ENCODE measurements at places on chromosomes 12 and 14.

DNA sequence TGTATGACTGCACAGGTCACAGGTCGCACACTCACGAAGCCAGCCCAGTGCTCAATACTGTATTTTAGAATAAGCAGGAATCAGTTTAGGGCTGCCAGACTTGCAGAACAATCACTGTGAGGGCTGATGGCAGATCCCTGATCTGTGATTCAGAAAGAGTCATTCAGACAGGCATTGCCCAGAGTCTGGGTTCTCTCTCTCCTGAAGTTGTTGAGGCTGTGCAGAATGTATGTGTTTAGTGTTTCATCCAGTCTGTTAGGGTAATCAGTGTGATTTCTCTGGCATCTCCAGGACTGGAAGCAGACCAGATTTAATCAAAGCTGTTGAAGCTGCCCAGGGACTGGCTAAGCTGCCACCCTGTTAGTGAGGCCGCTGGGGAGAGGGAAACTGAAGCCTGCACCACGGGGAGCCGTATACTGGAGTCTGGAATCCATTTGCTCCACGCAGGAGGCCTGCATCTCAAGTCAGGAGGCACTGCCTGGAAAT, 69.3 kb downstream of the ETV6 start:
- peak; percentile 67 for DNase-seq

DNA sequence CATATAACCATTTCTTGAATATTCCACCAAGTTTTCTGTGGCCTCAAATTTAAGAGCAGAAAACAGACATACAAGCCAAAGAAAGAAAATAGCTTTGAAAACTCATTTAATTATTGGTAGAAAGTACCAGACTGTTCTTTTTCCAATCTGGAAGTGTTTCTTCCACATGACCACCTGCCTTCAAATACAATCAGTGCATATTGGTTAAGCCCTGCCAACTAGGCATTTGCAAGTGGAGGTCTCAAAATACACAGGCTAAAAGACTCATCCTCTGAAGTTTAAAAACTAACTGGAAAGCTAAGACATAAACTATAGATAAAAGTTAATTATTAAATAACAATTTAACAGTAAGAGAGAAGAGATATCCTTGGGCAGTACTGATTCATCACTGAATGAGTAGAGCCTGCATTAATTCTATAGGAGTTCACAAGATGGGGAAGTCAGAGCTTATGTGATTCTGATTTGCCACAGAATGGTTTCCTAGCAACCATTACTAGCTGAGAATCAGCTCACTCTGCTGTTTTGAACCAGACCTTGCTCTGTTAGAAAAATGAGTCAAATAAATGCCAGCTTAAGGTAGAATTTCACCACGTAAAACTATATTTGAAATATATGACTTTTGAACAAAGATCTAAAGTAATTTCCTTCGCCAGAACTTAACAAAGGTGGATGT, 433.8 kb downstream of the FUT8 start:
- DNase-seq, result no peak

DNA sequence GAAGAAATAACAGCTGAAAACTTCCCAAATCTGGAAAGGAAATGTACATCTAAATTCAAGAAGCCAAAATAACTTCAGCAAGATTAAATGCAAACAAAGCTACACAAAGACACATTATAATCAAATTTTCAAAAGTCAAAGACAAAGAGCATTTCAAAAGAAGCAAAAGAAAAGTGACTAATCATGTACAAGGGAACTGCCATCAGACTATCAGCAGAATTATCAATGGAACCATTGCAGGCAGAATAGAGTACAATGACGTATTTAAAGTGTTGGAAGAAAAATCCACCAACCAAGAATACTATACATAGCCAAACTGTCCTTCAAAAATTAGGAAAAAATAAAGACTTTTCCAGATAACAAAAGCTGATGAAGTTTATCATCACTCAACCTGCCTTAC, 147.5 kb downstream of the NELL2 start:
- no peak for DNase-seq

DNA sequence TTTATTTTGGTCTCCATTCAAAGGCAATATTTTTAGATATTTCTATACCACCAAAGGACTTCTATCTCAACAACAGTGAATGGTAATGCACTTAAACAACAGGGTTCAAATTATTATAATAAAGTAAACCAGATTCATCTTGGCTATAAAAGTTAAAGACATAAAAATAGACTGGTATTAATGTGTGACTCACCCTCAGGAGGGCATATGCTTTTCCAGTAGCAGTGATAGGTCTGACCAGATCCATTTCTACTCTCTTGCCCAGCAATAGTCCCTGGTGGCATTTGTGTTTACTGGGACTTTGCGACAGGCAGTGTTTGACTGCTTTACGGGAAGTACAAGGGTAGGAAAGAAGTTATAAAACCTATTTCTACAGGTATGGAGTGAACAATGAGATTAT, 353.2 kb upstream of the ATP2B1 start:
- no peak for DNase-seq

DNA sequence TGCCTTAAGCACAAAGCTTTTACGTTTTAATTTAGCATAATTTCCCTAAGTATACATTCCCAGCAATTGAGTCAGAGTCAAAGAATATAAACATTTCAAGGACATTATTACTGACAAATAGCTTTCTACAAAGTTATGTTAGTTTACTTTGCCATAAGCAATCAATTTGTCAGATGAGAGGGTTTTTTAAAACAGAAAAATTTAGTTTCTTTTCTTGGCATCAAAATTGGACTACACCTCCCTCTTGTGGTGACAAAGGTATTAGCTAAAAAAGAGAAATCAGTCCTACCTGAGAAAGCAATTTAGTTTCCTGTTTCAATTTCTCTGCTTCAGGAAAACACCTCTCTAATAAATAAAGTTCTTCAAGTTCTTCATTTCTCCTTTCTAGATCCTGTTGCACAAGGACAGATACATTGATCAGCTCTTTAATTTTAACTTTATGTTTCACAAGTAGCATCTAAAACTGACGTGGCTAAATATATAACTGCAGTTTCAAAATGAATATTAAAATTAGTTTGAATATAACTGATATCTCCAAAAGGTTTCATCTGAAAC, 39.9 kb downstream of the DNAI7 start:
- DNase-seq, result peak; percentile 49

DNA sequence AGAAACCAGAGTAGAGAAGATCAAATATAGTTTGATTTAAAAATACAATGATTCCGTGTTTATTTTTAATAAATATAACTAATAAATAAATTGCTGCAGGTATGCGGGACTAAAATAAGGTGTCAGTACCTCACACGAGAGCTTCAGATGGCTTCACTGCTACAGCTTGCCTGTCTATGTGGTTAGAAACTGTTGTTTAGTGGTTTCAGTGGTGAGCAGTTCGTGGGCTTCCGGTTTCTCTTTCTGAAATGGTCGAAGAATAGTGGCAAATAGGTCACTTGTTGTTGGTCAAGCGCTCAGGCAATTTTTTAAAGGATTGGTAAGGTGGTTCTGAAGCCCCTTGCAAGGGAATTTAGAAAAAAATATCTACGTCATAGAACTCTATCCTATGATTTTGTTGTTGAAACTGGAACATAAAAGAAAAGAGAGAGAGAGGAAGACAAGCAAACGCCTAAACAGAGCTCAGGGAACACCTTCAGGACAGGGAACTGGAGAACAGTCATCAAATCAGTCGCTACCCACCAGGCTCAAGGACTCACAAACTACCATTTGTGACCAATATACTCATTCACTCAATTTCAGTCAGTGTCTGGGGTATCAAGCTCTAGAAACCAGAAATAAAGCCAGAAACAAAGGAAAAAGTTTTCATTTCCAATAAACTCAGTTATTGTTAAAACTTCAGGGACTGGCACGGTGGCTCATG, 31.3 kb downstream of the GABARAPL1 start:
- no peak for DNase-seq

- DNase-seq, result no peak
These were observed 5.6 kb downstream of the GON7 start for GRCh38 chr14:93201155-93201704.

DNA sequence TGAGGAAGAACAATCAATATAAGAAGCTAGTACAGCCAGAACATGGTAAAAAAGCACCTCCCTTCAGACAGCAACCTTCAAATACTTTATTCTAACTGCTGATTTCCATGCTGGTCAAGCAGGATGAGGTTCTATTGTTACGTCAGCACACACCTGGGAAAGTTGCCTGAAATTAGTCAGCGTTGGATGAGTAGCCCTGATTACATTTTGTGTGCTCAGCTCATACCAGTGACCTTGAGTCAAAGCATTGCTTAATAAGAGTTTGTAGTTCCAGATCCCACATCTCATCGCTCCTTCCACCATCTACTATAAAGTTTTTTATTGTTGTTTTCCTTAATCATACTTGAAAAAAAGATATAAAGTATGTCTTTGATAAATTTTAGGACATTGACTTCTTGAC, 361.5 kb downstream of the EGLN3 start:
- DNase-seq, result peak; percentile 72

DNA sequence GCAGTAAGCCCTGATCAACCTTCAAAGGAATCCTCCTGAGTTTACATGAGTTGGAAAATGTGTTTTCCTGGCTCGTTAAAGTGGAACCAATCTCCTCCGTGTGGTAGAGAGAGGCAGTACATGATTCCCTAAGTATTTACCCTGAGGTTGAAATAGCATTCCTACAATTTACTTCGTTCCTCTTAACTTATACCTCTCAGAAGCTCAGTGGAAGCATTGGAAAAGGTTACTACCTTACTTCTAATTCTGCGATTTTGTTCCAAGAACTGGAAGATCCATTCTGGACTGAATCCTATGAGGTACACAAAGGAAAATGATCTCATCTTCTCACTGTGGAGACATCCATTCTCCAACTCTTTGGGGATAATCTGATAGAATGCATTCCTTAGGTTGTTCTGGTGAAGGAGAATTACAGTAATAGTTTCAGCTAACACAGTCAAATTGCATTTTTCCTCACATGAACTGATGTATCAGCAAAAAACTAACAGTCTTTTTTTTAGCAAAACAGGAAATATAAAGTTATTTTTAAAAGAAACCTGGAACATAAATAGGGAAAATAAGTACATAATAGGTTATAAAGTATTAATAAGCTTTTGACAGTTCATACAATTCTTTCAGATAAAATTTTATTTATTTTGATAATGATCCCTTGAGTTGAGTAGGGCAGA, 475.6 kb downstream of the PDZRN4 start:
- DNase-seq, result no peak

- no peak for DNase-seq
These were observed 304.7 kb upstream of the TMEM132C start for GRCh38 chr12:127962303-127962702.

GRCh38 chr12:52508211-52508610, 12.0 kb downstream of the KRT5 start:
- no peak for DNase-seq

- DNase-seq, result no peak
These were observed 127.2 kb downstream of the BCAT1 start for GRCh38 chr12:24821691-24822090.

DNA sequence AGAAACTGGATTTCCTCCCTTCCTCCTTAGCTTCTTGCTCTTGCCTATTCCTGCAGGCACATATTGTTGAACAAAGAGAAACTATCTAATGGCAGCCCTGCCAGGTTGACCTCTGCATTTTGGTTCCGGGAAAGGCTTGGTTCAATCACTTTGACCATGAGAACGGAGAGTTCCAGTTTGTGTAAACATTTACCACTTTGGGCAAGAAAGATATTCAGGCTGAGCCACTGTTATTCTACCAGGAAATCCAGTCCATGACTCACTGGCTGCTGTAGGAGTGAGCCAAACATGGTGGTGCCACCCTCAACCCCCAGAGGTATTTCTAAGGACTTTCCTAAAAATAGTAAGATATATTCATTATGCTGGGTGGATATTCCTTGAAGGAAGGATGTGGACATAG, 242.2 kb upstream of the OR4E1 start:
- DNase-seq, result no peak

DNA sequence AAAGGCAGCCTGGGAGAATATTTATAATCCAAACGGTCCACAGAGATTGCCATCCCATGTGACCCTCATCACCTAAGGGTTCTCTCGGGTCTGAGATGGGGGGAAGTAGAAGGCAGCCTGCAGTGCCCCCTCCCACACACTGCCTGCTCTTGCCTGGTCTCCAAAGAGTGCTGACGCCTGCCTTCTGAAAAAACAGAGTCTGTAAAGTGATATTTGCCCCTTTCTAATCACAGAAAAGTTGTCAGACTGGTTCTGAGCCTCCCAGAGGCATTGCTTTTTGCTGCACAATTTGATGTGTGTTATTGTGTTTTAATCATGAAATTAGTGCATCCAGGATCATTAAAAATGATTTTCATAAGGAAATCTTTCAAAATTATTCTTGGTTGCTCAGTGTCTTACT, 59.2 kb downstream of the TMEM30B start:
- no peak for DNase-seq

GRCh38 chr12:92786045-92786444, 83.3 kb downstream of the PLEKHG7 start:
- peak; percentile 48 for DNase-seq

- DNase-seq, result no peak
These were observed 180.0 kb upstream of the RGS6 start for GRCh38 chr14:71752111-71752738.

- DNase-seq, result no peak
These were observed 5.9 kb upstream of the BHLHE41 start for GRCh38 chr12:26130728-26131127.

DNA sequence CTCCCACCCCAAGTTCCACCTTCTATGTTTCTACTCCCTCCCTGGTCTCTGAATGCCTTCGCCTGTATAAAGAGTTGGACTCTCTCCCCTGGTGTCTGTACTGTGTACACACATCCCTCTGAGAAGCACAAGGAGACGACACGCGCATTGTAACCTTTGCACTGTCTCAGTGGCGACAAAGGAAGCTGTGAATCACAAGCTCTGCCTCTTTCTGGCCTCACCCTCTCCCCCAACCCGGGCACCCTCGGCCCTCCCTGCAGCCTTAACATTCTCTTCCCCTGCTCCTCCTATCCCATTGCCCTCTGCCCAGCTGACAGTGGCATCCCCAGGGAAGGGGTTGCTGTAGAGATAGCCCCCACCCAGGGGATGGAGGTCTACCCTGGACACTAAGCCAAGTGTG, 2.5 kb upstream of the SMARCD1 start:
- no peak for DNase-seq

DNA sequence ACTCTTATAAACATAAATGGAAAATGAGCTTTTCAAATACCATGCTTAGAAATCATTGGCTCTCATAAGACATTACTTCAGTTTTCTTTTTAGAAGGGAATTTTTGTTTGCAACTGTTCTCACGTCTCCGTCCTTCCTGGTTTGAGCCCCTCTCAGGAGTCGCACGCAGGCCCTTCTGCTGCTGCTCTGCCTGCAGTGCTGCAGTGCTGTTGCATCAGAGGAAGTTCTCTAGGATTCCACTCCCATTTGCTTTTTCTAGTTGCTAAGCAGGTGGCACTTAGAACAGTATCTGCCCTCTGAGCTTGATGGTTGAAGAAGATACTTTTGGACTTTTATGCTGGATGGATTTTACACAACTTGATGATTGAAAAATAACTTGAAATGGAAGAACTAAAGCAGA, 70.8 kb downstream of the SCN8A start:
- no peak for DNase-seq

DNA sequence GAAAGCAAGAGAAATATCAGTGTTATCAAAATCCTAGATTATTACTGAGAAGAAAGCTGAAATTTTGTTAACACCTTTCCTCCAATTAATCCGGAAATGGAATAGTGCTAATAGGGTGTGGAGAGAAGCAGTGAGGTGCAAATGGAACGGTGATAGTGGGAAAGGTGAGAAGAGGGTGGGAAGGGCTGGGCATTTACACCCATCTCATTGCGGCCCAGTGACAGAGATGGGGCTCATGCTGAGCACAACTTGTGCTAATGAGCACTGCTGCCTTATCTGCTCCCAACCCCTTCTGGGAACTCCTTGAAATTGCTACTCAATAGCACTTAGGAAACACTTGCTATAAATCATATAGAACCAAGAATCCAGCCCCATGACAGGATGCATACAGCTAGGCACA, 94.4 kb downstream of the PTPRR start:
- no peak for DNase-seq

- DNase-seq, result no peak
These were observed 73.8 kb upstream of the RIN3 start for GRCh38 chr14:92439537-92440344.

Data from AG08395 (cell line).